Stimulated activated CD4-positive, alpha-beta T cell treated with anti-CD3 and anti-CD28 coated beads, Interleukin-1b, Interleukin-23, amount 100 ng/mL, for 1 hour (primary cell): ENCODE measurements at places on chromosomes 3 and 15.

- no peak for DNase-seq
Measured at GRCh38 chr3:41882956-41883355, 78.9 kb downstream of the ULK4 start.

- no peak for DNase-seq
Measured at GRCh38 chr3:69791919-69792399, 52.7 kb downstream of the MITF start.

DNA sequence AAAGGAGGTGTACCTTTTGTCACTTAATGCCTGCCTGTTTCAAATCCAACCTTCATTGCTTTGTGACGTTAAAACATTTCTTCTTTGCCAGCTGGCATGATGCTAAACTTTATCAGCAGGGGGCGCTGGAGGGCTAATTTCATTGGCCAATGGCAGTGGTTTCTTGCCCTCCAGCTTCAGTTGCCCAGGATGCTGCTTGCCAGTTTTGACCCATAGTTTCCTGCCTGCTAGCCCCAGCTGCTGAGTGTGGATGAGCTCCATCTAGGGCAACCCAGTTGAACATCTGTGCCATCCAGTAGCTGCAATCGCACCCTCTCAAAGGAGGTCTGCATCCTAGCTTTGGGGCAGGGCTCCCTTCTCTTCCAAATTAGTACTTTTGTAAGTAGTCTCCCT is 22.1 kb downstream of the ACKR2 start:
- DNase-seq: peak; percentile 46

DNA sequence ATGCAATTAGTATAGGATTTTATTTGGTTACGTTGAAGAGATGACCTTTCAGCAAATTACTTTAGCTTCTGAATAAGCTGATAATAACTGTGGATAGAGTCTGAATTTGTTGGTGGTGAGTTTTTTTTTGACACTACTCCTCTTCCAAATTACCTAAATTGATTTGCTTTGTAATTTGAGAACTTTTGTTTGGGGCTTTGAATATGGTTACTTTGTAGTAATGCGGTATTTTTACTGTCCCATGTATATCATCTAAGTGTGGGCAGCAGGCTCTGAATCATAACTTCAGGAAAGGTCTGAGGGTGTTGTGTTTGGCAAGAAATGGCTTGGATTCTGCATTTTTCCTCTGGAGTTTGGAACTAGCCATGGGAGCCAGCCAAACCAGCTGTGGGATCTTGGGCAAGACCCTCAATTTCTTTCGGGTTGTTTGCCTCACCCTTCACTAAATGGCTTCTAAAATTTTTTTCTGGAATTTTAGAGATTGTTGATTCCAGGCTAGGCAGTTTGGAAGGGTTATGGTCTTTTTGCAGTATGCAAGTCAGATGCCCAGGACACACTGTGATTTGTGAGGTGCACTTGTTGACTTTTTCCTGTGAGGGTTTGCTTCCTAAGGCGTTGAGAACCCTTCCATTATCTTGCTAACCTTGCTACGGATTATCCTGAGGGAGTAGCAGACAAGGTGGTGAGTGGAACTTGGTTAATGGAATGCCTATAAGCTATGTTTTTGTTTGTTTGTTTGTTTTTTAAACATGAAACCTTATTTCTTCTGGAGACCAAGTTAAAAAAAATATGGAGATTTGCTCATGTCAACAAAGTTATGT is 10.4 kb downstream of the PTPRG start:
- DNase-seq: no peak

DNA sequence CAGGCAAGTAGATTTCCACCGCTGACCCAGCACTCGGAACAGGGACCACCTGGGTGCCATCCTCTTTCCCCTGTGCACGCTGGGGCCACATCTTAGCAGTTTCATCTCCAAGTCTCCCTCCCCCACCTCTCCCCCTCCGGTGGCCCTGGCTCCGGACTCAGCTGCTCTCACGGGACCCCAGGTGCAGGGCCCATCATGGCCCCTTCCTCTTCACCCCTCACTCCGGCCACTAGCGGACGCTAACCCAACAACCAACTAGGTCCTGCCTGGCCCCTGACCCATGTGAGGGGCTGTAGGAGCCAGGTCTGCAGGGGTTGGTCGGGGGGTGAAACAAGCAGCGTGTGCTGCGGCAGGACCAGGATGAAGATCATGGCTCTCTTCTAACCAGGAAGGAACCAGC is 31.3 kb upstream of the IQSEC1 start:
- DNase-seq: no peak
